Right ventricle myocardium inferior (tissue), 1 donor: ENCODE measurements at places on chromosomes 16 and 17.

GRCh38 chr17:42141382-42141781 is 13.4 kb downstream of the RAB5C start:
- DNase-seq = no peak

GRCh38 chr16:19875900-19876299 is 8.7 kb downstream of the GPRC5B start:
- DNase-seq = no peak

DNA sequence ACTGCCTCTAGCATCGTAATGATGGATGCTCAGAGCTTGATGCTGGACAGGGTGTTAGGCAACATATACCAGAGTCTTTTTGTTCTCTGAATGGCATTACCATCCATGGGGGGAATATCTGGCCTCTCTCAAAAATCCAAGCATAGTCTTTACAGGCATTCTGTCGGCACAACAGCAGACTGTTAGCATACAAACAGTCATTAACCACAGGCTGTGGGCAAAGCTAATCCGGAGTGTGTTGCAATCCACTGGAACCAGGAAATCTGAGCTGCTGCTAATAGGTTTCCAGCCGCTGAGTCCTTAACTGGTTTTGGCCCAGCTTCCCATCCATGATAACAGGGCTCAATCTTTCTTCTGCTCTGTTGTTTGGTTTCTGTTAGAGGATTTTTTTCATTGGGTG is 371.9 kb downstream of the HS3ST3B1 start:
- no peak for DNase-seq

GRCh38 chr17:31175237-31175636 is 80.5 kb downstream of the NF1 start:
- no peak for DNase-seq

- DNase-seq = no peak
Measured at GRCh38 chr16:25700547-25700946, 8.8 kb downstream of the HS3ST4 start.

- no peak for DNase-seq
Measured at GRCh38 chr17:81811705-81812570, 8.0 kb downstream of the GCGR start.

GRCh38 chr17:56499799-56500388 is 93.6 kb upstream of the NOG start:
- no peak for DNase-seq

DNA sequence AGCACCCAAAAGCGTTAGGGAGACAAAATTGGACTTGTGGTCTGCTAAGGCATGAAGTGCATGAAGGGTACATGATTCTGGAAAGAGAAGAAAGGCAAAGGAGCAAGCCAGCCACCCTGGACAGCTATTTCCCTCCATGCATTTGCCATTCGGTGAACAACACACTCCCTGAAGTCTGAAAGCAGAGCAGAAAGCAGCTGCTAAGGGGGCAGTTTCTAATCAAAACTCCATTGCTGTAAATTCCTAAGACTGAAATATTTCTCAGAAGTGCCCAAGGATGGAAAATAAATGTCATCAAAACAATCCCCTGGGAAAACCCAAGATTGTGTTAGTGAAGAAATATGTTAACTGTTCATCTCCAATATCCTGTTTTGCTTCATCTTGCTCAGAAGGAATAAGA is 44.3 kb downstream of the PMP22 start:
- DNase-seq = no peak

- DNase-seq = no peak
Measured at GRCh38 chr16:26816885-26817571, 249.7 kb upstream of the C16orf82 start.

DNA sequence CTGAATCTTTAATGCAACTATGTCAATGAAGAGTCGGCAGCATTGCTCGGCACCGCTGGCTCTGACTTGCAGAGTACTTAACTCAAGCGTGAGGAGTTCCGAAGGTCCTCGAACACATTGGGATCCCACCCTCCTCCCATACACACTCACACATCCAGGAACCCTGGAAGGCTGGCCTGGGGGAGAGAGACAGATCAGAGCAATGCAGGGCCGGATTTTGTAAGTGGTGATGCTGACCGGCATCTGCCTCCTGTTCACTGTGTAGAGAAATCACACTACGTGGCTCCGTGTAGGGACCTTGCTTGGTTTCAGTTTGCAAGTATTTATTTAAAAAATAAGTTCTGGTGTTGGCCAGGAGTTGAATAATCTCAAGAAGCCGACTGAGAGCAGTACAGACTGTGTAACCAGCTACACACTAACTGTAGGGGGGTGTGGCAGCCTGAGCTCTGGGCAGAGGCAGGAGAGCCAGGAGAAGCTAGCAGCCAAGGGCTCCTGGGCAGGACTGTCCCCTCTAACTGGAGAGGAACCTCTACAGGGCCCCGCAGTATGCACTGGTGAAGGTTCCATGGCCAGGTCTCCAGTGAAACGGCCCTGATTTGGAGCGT is 190.2 kb upstream of the TNRC6C start:
- DNase-seq = no peak

- no peak for DNase-seq
Measured at GRCh38 chr17:77107506-77108433, 33.0 kb upstream of the SEC14L1 start.

DNA sequence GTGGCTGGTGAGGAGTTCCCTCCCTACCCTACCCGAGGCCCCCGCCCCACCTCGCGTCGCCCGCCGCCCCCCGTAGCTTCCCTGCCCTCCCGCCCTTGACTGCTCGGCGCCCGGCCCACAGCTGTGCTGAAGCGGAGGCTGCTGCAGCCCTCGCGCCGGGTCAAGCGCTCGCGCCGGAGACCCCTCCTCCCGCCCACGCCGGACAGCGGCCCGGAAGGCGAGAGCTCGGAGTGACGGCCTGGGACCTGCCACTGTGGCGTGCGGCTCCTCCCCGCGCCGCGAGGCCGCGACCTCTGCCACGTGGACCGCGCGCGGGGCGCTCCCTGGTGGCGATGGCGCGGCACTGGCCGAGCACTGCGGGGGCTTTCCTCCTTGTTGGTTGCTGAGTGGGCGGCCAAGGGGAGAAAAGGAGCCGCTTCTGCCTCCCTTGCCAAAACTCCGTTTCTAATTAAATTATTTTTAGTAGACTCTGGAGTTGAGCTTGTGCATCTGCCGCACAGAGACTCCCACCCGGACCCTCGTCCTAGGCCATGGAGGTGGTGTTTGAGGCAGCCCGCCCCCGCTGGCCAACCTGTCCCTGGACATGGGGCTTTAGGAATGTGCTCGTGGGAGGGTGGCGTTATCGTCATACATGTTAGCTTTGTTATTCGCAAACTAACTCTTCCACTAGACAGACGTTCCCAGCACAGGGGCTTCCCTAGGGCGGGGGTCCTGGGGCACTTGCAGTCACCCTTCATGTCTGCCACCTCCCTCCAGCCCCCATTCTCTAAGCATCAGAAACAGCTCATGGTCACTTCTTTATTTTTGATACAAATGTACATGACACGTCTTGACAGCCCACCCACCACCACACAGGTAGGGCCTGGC is 4.4 kb downstream of the TP53I13 start:
- peak; percentile 85 for DNase-seq

- DNase-seq = no peak
Measured at GRCh38 chr16:74216319-74216718, 80.3 kb upstream of the PSMD7 start.

GRCh38 chr16:84215531-84215930 is 24.3 kb downstream of the KCNG4 start:
- DNase-seq = no peak

- DNase-seq = no peak
Measured at GRCh38 chr17:82314012-82314726, 3.2 kb downstream of the CD7 start.
